ENCODE measurements at places on chromosomes 5 and 9. TPM values are rescaled to one million over a fixed set of nuclear protein-coding genes. Genes with fewer than 3 reads are reported as not detected.

TLX3 gene
- total RNA-seq, result not detected

MYOZ3 gene
- total RNA-seq, result 0.11 TPM

F2RL1 gene
- 1.8 TPM for total RNA-seq

ARHGEF37 gene
- total RNA-seq, result 1.1 TPM

DNA sequence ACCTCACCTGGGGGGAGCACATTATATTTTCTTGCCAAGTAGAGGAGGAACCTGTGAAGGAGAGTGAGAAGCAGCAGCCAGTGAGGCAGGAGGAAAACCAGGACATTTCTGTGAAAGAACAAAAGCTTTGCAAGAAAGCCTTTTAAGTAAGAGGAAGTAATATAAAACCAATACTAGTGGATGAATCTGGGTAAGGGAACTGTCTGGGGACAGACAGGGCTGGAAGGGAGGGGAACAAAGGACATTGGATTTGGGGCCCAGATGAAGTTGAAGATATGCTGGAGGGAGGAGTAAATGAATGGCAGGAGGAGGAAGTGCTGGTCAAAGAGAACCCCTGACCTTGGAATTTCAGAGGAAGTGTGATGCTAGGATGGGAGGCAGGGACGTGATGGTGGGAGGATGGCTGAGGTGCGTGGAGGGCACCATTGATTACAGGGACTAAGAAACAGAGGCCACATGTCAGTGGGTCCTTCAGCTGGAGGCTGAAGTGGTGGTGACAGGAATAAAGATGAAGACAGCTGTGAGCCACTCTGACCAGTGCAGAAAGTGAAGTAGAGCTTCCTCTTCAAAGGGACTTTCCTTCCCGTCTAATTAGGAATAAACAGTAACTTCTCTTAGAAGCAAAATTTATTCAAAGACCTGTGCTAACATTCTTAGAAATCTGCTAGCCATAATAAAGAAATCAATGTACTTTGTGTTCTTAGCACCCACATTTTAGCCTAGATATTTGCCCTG, 43.5 kb upstream of the FABP6 start:
- H3K27me3 ChIP-seq, result peaks cover 20% of the 10 kb centered on the region
- H3K27ac ChIP-seq, result no peak overlapping the region
- H3K4me3 ChIP-seq, result no peak overlapping the region
- no peaks in the 10 kb centered on the region for H3K36me3 ChIP-seq

GRCh38 chr5:179256328-179257175, 88.7 kb downstream of the ADAMTS2 start:
- no peak for DNase-seq
- no peak overlapping the region for H3K4me3 ChIP-seq
- H3K36me3 ChIP-seq, result no peaks in the 10 kb centered on the region
- peaks cover 7% of the 10 kb centered on the region for H3K27me3 ChIP-seq

DNA sequence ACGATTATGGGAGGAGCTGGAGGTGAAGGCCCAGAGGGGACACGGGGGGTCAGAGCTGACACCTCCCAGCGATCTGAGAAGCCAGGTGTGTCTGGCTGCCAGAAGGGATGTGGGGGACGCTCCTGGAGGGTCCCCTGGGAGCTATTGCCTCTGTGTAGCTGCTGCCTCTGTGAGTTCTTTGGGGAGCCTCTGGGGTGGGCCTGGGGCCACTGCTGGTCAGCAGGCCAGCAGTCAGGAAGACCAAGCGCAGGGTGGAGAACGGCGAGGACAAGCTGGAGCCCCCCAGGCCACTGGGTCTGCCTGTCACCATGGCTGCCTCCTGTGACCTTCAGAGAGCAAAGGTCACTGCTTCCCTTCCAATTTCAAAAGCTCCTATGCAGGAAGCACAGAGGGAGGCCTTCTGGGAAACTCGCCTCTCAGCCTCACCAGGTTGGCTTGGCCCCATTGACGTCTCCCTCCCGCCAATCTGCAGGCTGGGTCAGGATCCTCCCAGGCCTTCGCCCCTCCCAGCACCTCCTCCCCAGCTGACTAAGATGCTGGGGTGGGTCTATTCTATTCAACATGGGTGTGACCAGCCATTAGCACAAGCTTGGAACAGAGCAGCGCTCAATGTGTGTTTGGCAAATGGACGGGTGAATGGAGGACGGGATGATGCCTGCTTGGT, 126.4 kb downstream of the GAPVD1 start:
- no peak for DNase-seq
- H3K27ac ChIP-seq, result no peak overlapping the region
- H3K4me3 ChIP-seq, result no peak overlapping the region
- H3K4me1 ChIP-seq, result no peaks in the 10 kb centered on the region
- no peaks in the 10 kb centered on the region for H3K27me3 ChIP-seq
- H3K36me3 ChIP-seq, result no peaks in the 10 kb centered on the region

DNA sequence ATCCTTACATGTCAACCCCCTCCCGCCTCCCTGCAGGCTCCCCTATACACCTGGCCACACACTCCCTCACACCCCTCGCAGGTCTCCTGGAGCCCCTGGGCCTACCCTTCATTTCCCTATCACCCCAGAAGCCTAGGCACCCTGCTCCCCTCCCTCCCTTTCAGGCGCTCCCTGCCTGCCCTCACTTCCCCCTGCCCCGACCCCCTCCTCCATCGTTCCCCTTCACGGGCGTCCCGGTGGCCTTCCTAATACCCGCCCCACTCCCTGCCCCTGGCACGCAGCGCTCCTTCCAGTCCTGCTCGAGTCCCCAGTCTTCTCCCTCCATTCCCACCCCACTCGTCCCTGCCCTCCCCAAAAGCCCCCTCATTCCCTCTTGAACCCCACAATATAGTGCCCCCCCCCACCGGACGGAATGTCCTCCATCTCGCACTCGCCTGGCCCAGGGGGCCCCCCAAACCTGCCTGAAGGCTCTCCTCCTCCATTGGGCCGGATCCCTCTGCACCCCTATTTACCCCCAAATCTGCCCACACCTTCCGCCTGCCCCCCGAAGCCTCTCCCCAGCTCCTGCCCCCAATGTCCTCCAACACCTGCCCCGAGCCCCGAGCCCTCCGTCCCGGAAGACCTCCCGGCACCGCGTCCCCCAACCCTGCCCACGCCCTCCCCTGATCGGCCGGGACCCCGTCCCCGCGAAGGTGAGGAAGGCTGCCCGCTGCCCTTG, 746 bp downstream of the STRBP start:
- H3K4me3 ChIP-seq, result peak overlapping the region; percentile 68
- no peaks in the 10 kb centered on the region for H3K27me3 ChIP-seq
- H3K27ac ChIP-seq, result peak overlapping the region; percentile 13
- DNase-seq, result no peak

- peaks cover 16% of the 10 kb centered on the region for H3K4me1 ChIP-seq
- H3K36me3 ChIP-seq, result peaks cover 28% of the 10 kb centered on the region
- H3K27ac ChIP-seq, result peak overlapping the region; percentile 34
- no peak for DNase-seq
Observed at GRCh38 chr9:71858812-71859211, 52.2 kb downstream of the ABHD17B start.

- DNase-seq, result peak; percentile 64
- H3K27me3 ChIP-seq, result no peaks in the 10 kb centered on the region
- peak overlapping the region; percentile 77 for H3K4me3 ChIP-seq
- H3K27ac ChIP-seq, result no peak overlapping the region
- peaks cover 5% of the 10 kb centered on the region for H3K4me1 ChIP-seq
- H3K36me3 ChIP-seq, result peaks cover 2% of the 10 kb centered on the region
Observed at GRCh38 chr9:134025606-134026541, 593 bp downstream of the BRD3OS start.

DNA sequence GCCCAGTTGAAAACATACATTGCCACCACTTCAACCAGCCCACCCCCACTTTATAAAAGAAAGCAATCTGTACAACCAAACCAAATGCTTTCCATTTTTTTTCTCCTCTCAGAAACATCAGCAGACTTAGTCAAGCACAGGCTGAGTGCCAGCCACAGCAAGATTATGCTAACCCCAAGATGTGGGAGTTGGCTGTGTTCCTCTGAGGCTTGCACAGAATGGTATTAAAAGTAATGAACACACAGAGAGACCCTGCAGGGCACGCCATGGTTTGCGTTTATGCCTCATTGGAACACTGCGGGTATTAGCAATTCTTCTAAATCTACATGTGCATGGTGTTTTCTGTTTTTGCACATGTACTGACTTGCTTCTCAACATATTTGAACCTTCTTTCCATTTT, 419.9 kb upstream of the GRAMD2B start:
- no peaks in the 10 kb centered on the region for H3K27me3 ChIP-seq
- H3K27ac ChIP-seq, result no peak overlapping the region
- H3K4me1 ChIP-seq, result no peaks in the 10 kb centered on the region
- H3K4me3 ChIP-seq, result no peak overlapping the region
- no peaks in the 10 kb centered on the region for H3K36me3 ChIP-seq

DNA sequence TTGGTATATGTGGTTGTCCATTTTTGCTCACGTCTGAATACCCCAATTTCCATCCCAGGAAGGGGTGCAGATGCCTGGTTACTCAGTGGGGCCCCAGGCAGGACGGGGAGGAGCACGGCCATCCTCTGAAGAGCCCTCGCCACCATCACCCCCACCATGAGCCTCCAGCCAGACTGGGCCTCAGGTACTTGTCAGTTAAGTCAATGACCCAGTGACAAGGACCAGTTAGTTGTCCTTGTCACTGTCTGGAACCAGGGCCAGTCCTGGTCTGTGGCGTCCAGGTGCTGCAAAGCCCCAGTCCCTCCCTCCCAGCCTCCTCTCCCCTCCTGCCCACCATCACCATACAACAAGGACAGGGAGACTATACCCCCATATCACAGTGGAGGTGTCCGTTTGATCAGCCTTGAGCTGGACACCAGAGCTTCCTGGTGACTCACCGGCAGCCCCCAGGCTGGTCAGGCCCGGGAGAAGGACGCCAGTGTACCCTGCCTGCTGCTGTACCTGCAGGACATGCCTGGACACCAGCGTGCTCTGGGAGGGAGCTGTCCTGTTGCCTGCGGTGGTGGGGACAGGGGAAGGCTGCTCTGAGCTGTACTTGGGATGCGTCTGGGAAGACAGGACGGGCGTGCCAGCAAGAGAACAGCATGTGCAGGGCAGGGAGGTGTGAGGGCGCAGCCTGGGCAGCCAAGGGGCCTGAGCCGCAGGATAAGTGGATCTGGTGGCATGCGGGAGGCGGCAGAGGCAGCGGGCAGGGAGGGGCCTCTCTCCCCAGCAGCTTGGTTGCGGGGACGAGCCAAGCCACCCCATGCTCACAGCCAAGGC, 32.6 kb upstream of the TTLL11 start:
- H3K27me3 ChIP-seq, result peaks cover 39% of the 10 kb centered on the region
- peak overlapping the region; percentile 28 for H3K4me3 ChIP-seq
- H3K4me1 ChIP-seq, result peaks cover 16% of the 10 kb centered on the region
- H3K36me3 ChIP-seq, result no peaks in the 10 kb centered on the region

DNA sequence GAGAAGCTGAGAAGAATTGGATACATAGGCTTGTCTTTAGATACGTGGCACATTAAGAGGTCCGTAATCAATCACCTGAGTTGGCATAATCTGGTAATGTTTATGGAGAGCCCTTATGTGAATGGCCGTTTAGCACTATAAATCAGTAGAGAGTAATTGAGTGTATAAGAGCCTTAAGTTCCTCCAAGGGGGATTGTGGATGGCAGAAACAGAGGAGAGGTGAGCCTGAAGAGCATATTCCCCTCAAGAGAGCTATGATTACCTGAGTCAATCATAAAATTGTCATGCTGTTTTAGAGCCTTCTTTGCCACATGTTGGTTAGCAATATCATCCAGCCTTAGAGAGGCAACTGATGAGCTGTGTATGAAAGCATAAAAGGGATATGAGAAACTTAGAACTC, 58.8 kb downstream of the FOCAD start:
- H3K27me3 ChIP-seq, result no peaks in the 10 kb centered on the region
- no peak overlapping the region for H3K27ac ChIP-seq
- peaks cover 20% of the 10 kb centered on the region for H3K4me1 ChIP-seq
- no peak for DNase-seq
- no peak overlapping the region for H3K4me3 ChIP-seq

GRCh38 chr9:18294229-18294628, 179.7 kb upstream of the ADAMTSL1 start:
- H3K4me3 ChIP-seq, result no peak overlapping the region
- H3K36me3 ChIP-seq, result no peaks in the 10 kb centered on the region
- DNase-seq, result no peak
- no peak overlapping the region for H3K27ac ChIP-seq
- peaks cover 6% of the 10 kb centered on the region for H3K27me3 ChIP-seq
- H3K4me1 ChIP-seq, result no peaks in the 10 kb centered on the region

DNA sequence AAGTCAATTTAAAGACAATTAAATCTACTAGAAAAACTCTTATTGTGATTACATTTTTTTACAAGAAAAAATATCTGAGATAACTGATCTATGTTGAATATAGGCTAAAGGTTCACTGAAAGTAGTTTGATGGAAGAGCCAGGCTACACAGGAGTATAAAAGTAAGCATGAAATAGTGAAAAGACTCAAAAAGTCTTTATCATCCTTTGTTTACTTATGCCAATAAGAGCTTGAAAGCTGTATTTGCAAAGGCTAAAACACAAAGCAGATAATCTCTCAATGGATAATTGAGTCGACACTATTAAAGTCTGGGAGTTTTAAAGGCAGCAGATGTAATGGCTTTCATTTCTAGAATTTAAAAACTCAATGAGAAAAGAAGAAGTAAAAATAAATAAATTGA, 42.0 kb downstream of the SSBP2 start:
- peaks cover 5% of the 10 kb centered on the region for H3K4me1 ChIP-seq
- DNase-seq, result no peak
- H3K27ac ChIP-seq, result no peak overlapping the region
- H3K36me3 ChIP-seq, result no peaks in the 10 kb centered on the region
- no peak overlapping the region for H3K4me3 ChIP-seq

DNA sequence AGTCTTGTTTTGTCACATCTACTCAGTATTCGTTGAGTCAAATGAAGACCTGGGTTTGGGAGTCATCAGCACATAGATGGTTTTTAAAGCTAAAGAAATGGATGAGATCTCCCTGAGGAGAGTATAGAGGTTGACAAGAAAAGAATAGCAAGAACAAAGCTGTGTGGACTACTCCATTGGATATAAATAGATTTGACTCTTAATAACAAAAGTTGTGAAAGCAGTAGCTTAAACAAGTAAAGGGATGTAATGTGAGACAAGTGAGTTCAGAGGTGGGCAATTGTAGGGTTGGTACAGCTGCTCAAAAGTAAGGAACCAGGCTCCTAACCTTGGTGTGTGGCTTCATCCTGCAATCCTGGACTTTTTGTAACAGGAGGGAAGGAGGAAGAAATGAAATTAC, 49.3 kb downstream of the CSNK1G3 start:
- no peak overlapping the region for H3K27ac ChIP-seq
- H3K4me1 ChIP-seq, result peaks cover 17% of the 10 kb centered on the region
- no peak overlapping the region for H3K4me3 ChIP-seq
- DNase-seq, result no peak
- no peaks in the 10 kb centered on the region for H3K27me3 ChIP-seq

- no peaks in the 10 kb centered on the region for H3K27me3 ChIP-seq
- H3K4me3 ChIP-seq, result no peak overlapping the region
- H3K4me1 ChIP-seq, result peaks cover 27% of the 10 kb centered on the region
Observed at GRCh38 chr5:178250263-178250662, 17.7 kb upstream of the PHYKPL start.

DNA sequence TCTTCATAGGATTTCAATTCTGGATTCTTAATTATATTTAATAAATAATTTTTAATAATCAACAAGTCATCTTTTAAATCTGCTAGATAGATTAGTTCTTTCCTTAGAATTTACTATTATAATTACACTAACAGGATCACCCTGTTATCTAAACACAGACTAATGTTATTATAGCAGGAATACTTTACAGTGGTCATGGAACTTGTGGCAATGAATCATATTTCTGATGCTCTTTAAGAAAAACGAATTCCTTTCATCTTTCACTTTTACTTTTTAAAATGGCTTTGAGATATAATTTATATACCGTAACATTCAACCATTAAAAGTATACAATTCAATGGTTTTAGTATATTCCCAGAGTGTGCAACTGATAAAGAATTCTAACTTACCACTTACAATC, 29.7 kb upstream of the CDK5RAP2 start:
- H3K4me1 ChIP-seq, result no peaks in the 10 kb centered on the region
- no peak for DNase-seq
- H3K27ac ChIP-seq, result no peak overlapping the region
- H3K27me3 ChIP-seq, result no peaks in the 10 kb centered on the region

Measured in activated CD8-positive, alpha-beta T cell treated with anti-CD3 and anti-CD28 coated beads for 36 hours (primary cell).